Adrenal gland (tissue), 19 donors: ENCODE measurements at places on chromosomes 3 and 15. TPM values are rescaled to one million over a fixed set of nuclear protein-coding genes. Genes with fewer than 3 reads are reported as not detected.

Gene TM4SF18
- total RNA-seq, result 11.4 TPM

DNA sequence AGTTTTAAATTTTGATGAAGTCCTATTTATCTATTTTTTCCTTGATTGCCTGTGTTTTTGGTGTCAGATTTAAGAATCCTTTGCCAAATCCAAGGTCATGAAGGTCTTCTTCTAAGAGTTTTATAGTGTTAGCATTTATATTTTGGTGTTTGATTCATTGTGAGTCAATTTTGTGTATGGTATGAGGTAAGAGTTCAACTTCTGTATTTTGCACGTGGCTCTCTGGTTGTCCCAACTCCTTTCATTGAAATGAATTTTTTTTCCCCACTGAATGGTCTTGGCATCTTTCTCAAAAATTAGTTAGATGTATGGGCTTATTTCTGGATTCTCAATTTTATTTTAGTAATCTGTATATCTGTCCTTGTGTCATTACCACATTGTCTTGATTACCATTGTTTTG lies 57.1 kb upstream of the STRIT1 start:
- no peak overlapping the region for H3K27ac ChIP-seq
- no peaks in the 10 kb centered on the region for H3K36me3 ChIP-seq
- DNase-seq, result no peak
- H3K4me1 ChIP-seq, result no peaks in the 10 kb centered on the region
- no peaks in the 10 kb centered on the region for H3K27me3 ChIP-seq
- H3K4me3 ChIP-seq, result no peak overlapping the region

DNA sequence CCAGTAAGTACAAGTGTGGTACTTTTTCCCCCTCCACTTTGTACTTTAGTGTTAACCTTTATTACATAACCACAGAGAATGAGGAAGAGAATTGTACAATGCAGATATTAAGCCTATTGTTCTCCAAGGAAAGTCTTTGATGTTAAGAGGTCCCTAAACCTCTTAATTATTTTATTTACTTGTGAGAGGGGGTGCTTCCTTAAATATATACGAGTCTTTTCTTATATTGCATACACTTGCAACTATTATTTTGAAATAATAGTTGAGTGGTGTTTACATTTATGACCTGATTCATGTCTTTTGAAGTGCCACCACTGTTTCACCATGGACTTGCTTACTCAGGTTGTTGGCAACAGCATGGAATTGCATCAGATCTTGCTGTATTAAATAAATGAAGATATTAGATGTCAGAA lies 10.1 kb downstream of the USP3 start:
- H3K4me1 ChIP-seq, result peaks cover 55% of the 10 kb centered on the region
- H3K4me3 ChIP-seq, result no peak overlapping the region
- H3K27ac ChIP-seq, result no peak overlapping the region
- H3K27me3 ChIP-seq, result no peaks in the 10 kb centered on the region
- H3K36me3 ChIP-seq, result no peaks in the 10 kb centered on the region
- DNase-seq, result no peak

GRCh38 chr15:85704066-85704465 lies 90.7 kb downstream of the KLHL25 start:
- peaks cover 14% of the 10 kb centered on the region for H3K36me3 ChIP-seq
- peak; percentile 37 for DNase-seq
- peak overlapping the region; percentile 87 for H3K27ac ChIP-seq
- no peak overlapping the region for H3K4me3 ChIP-seq

- peak overlapping the region; percentile 30 for H3K27ac ChIP-seq
- H3K27me3 ChIP-seq, result no peaks in the 10 kb centered on the region
- H3K36me3 ChIP-seq, result no peaks in the 10 kb centered on the region
- no peak for DNase-seq
- peaks cover 20% of the 10 kb centered on the region for H3K4me1 ChIP-seq
- no peak overlapping the region for H3K4me3 ChIP-seq
Measured at GRCh38 chr3:134462331-134462941, 23.3 kb downstream of the ANAPC13 start.

- no peaks in the 10 kb centered on the region for H3K4me1 ChIP-seq
- H3K27ac ChIP-seq, result no peak overlapping the region
- peaks cover 35% of the 10 kb centered on the region for H3K36me3 ChIP-seq
- H3K4me3 ChIP-seq, result no peak overlapping the region
Measured at GRCh38 chr15:61908241-61908640, 152.0 kb downstream of the VPS13C start.

DNA sequence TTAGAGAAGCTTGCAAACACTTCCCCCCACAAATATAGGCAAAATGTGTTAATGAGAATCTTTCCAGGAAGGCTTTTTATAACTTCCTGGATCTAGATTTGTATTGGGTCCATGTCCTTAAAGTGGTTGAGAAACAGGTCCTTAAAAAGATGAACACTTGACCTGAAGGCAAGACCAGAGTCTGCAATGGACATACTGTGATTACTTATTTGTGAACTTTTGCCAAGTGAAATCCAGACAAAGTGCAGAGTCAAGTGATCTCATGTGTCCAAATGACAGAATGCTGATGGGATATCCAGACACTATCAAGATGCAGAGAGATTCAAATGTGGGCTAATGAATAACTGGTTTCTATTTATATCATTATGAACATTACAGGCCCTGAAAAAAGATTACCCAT lies 43.8 kb downstream of the FRMD4B start:
- H3K36me3 ChIP-seq, result no peaks in the 10 kb centered on the region
- H3K27ac ChIP-seq, result no peak overlapping the region

DNA sequence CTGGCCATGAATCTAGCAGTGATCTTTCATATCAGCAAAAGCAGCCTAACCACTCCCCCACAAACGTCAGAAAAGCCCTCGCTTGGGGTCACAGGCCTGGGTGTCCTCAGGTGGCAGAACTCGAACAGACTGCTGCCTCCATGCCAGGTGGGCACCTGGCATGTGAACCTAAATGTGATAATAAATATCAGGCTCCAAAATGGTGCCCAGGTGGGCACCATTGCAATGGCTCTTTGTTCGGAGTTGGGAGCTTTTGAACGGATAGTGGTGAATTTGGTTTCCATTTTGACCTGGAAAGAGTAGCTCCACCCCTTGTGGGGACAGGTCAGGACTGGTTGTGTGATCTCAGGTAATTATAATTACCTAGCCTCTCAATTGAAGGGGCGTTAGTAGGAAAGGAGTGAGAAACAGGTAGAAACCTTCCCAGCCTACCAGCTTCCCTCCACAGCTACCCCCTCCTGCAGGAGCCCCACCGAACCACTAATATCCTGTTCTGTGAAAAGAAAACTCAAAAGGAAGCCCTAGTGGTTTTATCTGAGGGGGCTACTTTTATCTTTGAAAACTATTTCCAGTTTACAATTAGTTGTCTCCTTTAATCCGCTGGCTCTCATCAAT lies 18.1 kb downstream of the MYO1E start:
- no peaks in the 10 kb centered on the region for H3K36me3 ChIP-seq
- H3K4me3 ChIP-seq, result no peak overlapping the region
- H3K27me3 ChIP-seq, result no peaks in the 10 kb centered on the region
- no peak for DNase-seq

DNA sequence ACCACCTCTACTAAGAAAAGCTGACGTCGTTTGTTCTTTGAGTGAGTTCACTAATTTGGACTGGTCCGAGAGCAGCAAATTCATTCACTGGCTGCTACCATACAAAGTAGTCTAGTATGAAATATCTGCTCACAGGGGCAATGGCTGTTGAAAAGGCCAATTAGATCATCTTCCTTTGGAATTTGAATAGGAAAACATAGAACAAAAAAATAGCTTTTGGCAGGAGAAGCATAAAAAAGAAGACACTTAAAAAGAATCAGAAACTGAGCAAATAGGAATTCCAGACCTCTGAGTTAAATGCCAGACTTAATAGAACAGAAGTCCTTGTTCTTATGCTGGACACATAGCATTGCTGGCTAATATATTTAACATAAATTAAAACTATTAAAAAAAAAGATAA lies 159.3 kb downstream of the IL1RAP start:
- DNase-seq, result no peak
- H3K27me3 ChIP-seq, result no peaks in the 10 kb centered on the region
- H3K4me3 ChIP-seq, result no peak overlapping the region
- no peaks in the 10 kb centered on the region for H3K36me3 ChIP-seq
